ENCODE measurements at places on chromosomes 5 and 9.

DNA sequence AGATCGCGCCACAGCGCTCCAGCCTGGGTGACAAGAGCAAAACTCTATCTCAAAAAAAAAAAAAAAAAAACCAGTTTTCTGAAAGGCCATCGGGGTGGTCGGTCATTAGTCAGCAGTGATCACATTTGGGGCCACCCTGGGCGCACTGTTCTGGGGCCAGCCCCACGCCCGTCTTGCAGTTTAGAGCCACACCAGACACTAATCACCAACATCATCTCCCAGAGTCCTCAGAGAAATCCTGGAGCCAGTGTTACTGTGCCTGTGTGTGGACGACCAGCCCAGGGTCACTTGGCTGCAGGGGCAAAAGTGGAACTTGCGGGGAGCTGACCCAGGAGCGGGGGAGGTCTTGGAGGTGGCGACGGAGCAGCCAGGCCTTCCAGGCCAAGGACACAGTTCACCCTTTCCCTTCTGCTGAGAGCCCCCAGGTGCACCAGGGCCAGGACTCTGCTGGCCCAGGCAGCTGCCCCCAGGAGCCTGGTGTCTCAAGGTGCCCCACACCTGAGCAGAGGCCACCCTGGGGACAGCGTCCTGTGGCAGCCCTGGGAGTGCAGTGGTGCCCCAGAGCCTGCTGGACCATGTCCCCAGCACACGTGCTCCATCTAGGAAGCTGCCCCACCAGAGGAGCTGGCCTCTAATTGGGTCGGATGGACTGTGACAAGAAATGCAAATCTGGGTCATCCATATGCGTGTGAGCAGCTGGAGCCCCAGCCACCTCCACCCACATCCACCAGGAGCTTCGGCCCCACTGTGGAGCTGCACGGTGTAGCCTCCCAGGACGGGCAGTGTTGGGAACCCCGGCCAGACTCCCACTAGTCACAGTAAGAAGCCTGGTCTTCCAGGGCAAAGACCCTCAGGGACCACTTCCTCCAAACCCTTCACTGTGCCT, 51.1 kb downstream of the NEK6 start:
- no peak for DNase-seq

- DNase-seq: no peak
Measured at GRCh38 chr5:13945271-13945670, 783 bp upstream of the DNAH5 start.

DNA sequence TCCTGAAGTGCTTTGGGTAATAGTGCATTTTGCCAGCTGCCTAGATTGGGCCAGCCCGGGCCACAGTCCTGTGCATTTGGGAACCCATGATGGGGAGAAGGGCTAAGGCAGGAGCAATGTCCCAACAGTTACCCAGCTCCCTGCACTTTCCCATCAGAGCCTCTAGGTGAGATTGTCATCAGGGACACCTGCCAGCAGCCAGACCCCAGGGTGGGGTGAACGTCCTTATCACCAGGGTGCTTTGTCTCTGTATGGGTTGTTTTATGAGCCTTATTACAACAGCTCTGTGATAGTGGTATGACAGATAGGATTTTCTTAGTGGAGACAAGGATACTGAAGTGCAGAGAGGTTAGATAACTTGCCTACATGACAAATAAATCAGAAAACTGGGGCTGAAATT, 365.7 kb downstream of the OSTF1 start:
- no peak for DNase-seq

- DNase-seq: no peak
Measured at GRCh38 chr9:88051138-88051537, 76.8 kb upstream of the CDK20 start.

GRCh38 chr5:168357876-168358275, 66.4 kb downstream of the WWC1 start:
- DNase-seq: no peak

Measured in dermis blood vessel endothelial cell (primary cell).